ENCODE measurements at places on chromosomes 5 and 9.

DNA sequence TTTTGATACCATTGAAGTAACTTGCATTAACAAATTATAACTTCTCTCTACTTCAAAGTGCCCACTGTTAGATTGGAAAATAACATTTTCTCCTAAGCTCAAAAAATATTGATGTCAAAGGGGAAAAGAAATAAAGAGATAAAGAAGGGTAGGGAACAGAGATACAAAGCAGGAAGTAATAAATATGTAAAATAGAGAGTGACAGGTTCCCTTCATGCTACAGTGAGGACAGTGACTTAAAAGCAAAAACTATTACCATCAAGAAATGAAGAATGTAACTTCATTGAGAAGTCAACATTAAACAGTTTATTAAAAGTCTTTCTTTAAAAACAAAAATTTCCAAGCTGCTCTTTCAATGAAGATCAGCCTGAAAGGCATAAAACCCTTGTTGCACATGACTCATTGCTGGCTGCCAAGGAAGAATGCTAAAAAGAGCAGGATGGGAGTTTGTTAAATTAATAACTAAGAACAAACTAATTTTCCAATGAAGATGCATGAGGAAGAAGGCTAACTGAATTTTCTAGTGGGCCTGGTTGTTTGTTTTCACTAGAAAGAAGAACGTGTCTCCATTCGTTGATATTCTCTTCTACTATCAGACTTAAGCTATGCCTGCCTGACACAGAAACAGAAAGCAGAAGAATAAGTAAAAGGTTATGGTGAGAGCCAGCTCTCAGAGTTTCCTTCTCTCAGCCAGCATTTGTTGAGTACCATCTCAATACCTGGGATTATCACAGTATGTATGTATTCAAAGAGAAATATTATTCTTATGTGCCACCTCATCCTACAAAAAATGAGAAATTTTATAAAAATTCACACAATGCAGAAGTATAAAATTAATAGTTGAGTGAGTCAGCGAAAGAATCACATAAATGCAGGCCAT is 197.8 kb upstream of the NREP start:
- peak; percentile 51 for DNase-seq

- no peak for DNase-seq
Measured at GRCh38 chr9:95459178-95459577, 57.6 kb downstream of the PTCH1 start.

DNA sequence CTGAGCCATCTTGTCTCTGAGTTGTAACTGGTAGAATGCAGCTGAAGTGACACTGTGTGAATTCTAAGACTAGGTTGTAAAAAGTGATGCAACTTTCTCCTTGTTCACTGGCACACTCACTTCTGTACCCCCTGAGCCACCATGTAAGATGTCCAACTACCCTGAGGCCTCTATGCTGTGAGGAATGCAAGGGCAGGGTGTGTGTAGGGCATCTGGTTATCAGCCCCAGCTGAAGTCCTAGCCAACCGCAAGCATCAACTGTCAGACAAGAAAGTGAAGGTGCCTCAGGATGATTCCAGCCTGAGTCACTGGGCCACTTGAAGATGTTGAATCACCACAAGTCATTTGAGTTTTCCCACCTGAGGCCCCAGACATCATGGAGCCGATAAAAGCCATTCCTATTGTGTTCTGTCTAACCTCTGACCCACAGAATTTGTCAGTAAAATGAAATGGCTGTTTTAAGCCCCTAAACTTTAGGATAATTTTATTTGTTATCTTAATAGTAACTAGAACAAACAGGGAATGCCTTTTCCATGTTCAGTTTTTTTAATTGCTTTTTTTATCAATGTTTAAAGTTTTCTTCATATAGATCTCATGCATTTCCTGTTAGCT is 18.7 kb upstream of the RHOBTB3 start:
- peak; percentile 90 for DNase-seq

DNA sequence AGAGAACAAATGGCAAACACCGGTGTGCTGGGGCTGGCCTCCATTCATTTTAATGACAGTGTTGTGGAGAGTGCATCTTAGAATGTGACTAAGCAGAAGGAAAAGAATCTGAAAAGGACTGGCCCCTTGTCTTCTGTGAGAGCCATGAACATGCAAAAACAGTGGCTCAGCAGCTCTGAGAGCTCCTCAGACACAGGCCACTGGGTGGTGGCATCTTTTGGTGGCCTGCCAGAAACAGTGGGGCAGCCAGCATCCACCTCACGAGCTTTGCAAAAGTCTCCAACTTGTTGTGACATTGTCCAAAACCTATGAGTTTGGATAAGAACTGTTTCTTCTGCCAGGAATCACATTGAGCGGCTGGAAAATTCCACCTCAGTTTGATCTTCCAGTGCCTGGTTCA is 233.4 kb downstream of the NR3C1 start:
- DNase-seq: no peak

- no peak for DNase-seq
Measured at GRCh38 chr9:121658591-121658990, 7.2 kb downstream of the DAB2IP start.

DNA sequence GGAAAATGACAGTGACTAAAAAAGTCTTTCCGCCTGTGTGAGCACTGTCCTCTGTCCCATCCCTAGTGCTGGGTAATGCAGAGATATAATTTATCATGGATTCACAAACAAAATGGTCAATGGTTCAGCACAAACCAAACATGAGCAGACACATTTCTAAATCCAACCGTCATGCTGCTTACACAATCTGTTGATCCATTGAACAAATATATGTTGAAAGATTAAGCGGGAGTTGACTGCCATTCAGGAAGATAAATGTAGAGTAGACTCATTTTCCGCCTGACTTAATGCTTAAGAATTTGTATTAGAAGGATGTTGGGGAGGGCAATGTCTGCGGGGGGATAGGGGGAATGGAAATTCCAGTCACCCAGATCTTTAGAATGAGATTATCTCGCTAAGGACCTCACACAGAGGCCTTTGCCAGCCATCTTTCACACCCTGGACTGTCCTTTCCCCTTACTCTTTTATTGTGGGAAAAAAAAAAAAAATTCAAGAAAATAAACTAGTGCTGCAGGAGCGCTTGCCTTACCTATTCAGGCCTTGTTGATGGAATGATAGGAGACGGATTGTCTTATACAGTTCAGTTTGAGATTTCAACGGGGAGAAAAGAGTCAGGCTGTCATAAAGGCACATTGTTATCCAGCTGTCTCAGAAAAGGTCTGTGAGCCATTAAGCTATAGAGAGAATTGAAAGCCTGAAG is 153.7 kb downstream of the TLE1 start:
- peak; percentile 83 for DNase-seq

- peak; percentile 85 for DNase-seq
Measured at GRCh38 chr5:79235634-79236361, at the start of gene JMY. JMY (plus strand) TSS chr5:79236131; CDS start chr5:79236651, 520 bp downstream.

- DNase-seq: no peak
Measured at GRCh38 chr9:111001526-111001925, 36.7 kb downstream of the LPAR1 start.

DNA sequence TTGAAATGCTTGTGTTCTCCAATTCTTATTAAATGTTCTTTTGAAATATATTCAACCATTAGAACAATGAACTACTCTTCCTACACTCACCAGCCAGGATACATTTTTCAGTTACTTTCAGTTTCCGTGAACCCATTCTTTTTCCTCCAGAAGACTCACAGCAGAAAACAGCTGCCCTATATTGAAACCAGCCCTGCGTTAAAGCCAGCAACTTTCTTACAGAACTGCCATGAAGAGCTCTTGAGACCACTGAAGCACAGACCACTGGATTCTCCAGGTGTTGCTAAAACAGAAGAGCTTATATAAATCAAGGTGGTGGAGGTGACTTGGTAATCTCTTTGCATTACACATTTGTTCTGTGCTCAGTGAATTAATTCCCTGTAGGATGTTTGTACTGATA is 365.9 kb upstream of the C9orf72 start:
- no peak for DNase-seq

DNA sequence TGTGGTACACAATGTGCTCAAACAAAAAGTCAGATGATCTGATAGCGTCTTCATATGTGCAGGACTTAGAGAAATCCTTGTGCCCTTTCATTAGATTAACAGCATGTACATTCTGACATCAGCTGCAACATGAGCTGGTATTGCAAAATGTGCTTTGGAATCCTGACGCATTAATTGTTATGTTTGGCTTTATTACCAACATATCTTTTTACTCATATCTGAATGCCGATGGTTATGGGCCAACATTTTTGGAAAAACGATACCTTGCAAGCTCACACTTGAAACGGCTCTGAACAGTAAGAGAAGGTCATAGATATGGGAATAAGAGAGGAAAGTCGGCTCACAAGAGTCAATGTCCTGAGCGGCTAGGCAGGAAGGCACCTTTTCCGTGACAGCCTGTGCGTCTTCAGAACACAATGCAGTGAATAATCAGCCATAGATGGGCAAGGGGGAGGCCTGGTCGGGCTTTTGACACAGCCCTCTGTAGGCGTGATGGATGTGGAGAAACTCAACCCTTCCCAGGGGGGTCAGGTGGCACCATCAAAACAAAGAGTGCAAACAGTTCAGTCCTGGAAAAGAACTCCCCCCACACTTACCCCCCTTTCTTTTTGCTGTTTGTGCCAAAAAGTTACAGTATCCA is 36.4 kb upstream of the GAS1 start:
- DNase-seq: peak; percentile 99

DNA sequence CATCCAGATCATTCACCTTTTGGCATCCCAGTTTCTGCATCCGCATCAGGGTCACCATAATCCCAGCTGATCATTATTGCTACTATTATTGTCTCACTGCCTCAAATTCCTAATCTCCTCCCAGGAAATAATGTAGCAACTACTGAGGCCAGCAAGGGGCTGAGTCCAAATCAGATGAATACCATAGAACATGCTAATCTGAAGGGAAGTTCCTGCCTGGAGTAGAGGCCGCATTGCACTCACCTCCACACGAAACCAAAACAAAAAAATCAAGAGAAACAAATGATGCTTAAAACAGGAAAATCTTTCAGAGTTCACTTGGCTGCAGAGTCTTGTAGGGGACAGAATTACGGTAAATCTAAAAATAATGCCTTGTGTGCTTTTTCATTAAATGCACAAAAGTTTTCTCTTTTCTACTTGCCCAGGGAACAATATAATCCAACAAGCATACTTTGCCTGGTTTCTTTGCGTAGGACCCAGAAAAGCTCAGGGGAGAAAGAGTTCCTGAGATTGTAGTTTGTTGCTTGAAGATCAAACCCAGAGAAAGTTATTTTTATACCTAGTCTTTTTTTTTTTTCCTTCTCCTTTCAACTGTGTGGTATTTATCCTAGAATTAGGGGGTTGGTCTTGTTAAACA is 87.7 kb upstream of the KLF4 start:
- no peak for DNase-seq

DNA sequence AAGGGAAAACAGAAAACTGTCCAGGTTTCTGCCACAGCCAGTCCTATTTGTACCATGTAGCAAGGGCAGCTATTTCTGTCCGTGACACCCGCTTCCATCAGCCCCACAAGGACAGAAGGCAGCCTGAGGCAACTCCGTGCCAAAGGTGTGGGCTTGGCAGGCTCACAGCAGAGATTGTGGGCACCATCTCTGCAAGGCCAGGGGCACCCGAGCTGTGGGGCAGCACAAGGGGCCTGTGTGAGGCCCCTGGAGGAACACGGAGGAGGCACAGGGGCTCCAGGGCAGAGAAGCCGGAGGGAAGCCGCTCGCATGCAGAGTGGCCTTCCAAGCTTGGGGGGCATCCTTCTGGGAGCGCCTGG is 43.5 kb downstream of the COL23A1 start:
- DNase-seq: no peak

Measured in IMR-90 (cell line).